ENCODE measurements at places on chromosomes 12 and 14.

- DNase-seq, result no peak
Observed at GRCh38 chr12:128637642-128638606, 185.8 kb downstream of the SLC15A4 start.

- no peak for DNase-seq
Observed at GRCh38 chr12:66531766-66532165, 147.1 kb downstream of the GRIP1 start.

GRCh38 chr12:11959117-11959823 lies 111.5 kb upstream of the BCL2L14 start:
- DNase-seq, result peak; percentile 55

GRCh38 chr14:67574156-67574555 lies 25.9 kb downstream of the PIGH start:
- no peak for DNase-seq

GRCh38 chr12:1422604-1423315 lies 171.6 kb downstream of the FBXL14 start:
- no peak for DNase-seq

DNA sequence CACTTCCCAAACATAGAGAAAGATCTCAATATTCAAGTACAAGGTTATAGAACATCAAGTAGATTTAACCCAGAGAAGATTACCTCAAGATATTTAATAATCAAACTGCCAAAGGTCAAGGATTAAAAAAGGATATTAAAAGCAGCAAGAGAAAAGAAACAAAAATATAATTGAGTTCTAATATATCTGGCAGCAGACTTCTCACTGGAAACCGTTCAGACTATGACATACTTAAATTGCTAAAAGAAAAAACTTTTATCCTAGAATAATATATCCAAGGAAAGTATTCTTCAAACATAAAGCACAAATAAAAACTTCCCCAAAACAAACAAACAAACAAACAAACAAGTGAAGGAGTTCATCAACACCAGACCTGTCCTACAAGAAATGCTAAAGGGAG lies 92.4 kb downstream of the FSCB start:
- DNase-seq, result no peak

GRCh38 chr12:105706973-105707334 lies 376.5 kb downstream of the C12orf75 start:
- DNase-seq, result no peak

GRCh38 chr14:22689199-22689598 lies 45.0 kb upstream of the OR6J1 start:
- peak; percentile 92 for DNase-seq

DNA sequence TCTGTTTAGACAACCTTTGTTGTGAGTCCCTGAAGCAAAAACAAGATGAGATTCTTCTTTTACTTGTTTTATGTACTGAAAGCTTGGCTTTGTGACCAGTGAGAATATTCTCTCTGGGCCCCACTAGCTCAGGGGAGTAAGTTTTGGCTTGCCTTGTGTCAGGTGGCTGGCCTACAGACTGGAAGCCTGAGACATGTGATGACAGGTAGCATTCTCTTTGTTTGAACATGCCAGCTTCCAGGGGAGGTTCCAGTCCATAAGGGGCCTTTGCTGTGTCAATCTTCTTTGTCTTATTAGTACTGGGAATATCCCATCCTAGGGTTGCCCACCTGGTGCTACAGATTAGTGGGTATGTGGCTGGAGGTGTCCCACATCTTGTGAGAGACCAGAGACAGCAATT lies 66.1 kb upstream of the FERMT2 start:
- DNase-seq, result no peak

DNA sequence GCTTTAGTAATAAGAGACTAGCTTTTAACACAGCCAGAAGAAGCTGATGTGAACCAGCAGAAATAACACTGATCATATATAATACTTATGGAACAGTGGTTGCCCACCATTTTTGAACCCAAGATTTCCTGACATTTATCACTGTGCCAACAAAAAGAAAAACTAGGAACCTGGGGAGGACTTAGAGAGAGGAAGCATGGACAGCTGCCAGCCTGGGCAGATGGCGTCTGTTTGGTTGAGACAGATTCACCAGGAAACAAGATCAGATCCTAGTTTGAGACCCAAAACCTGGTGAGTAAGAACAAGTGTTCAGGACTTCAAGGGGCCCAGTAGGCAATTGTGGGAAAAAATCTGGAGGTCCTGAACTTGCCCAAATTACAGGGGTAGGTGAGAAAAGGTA lies 95.3 kb downstream of the BICD1 start:
- no peak for DNase-seq

DNA sequence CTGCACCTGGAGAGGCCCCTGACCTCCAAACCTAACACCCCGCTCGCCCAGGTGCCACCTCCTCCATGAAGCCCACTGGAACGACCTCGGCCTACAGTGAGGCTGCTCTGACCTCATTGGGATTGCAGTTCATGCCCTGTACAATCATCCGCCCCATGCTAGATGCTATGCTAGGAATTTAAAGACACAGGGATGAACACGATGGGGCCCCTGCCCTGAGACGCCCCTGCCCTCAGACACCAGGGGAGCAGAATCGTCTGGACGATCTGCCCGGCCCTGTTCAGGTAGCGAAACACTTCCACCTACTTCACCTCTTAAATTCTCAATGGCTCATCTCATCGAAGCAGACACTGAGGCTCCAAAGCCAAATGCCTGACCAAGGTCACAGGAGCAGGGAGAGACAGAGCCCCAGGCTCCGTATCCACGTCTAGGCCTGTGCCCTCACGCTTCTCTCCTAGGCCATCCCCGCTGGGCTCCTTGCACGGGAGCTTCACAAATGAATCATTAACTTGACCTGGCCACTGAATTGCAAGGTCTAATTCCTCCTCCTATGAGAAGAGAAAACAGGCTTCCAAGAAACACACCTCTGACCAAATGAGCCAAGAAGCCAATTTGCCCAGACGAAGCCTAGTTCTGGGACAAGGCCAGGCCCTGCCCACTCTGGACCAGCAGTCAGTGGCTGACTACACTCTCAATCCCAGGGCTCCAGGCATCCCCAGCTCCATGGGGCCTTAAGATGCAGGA lies 35.2 kb downstream of the SCARB1 start:
- DNase-seq, result no peak

- no peak for DNase-seq
Observed at GRCh38 chr12:115569345-115570068, 708.0 kb downstream of the MED13L start.

DNA sequence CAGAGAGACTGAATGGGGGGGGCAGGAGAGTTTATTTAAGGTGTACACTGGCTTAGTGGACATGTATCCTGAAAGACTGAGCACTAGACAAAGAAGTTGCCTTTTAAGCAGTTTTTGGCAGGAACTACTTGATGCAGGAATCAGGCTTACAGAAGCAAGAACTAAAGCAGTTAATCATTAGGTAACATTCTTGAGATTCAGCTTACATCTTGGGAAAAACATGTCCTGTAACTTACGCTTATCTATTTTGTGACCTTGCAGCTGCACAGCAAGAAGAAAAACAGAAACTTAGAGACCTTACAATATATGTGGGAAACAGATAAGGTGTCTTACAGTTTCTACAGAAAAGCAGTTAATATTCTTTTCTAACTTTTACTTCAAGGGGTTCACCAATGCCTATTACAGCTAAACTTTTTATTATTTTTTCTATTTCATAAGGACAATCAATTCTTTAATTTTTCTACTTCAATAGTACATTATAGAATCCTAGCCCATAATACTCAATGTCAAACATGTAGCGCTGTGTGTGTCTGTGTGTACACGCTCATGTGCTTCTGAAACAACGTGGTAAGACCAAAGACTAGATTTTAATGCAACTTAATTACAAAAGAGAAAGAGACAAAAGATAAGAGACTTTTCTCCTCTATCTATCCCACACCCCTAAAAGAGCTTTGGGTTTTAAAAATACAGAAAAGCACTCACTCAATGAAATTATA lies 276.9 kb downstream of the PRKD1 start:
- no peak for DNase-seq

GRCh38 chr14:99595034-99595433 lies 9.0 kb downstream of the CCDC85C start:
- DNase-seq, result no peak

GRCh38 chr12:40697566-40698259 lies 5.5 kb downstream of the CNTN1 start:
- peak; percentile 15 for DNase-seq

DNA sequence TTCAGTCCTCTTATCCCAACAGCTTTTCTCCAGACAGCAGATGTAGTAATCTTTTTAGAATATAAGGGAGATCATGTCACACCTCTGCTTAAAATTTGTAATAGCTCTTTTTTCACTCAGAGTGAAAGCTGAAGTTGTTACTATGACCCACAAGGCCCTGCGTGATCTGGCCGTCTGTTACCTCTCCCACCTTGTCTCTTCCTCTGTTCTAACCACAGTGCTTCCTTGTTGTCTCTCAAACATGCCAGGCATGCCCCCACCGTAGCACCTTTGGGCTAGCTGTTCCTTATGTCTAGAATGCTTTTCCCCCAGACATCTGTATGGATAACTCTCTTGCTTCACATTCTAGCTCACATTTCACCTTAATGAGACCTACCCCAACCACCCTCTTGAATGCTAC lies 6.5 kb downstream of the NECAP1 start:
- DNase-seq, result no peak

DNA sequence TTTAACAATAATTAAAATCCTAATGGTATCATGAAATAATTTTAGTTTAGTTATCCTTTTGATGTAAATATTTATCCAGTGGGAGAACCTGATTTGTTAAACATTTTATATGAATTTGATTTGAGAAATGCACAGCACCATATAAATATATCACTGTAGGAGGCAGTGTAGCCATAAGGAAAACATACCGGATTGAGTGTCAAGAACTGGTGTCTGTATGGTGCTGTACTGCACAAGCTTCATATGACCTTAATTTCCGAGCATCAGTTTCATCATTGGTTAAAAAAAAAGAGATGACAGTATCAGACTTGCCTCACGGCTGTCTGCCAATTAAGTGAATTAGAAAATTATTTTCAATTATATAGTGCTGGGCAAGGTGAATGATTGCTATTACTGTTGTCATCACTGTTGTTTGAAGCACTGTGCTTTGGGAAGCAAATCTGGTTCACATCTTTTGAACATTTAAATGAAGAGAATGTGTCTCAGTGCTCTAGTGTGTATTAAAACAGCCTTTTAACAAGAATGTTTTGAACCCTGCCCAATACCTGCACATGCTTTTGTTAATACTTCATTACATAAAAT lies 72.1 kb downstream of the TMTC2 start:
- no peak for DNase-seq

DNA sequence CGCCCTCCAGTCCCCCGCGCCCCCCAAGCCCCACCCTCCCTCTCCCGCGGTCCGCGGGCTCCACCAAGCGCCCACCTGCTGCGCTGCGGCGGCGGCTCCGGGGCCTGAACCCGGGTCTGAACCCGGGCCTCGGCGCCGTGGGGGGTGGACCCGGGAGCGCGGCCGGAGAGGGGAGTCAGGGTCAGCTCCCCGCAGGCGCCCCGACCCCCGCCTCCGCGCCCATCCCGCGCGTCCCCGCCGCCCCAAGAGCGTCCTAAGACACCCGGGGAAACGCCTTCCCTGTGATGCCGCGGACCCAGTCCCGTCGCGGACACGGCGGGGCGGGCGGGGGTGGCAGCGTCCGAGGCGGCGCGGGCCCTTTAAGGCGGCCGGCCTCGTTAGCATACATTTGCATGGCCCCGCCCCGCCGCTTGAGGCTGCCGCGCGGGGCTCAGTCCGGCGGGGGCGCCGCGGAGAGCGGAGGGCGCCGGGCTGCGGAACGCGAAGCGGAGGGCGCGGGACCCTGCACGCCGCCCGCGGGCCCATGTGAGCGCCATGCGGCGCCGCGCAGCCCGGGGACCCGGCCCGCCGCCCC lies at the start of gene MMP17:
Gene MMP17 (plus strand): TSS at position 433 of the 574 bp plus-strand sequence. CDS start 102 bp downstream, at position 535.
- DNase-seq, result peak; percentile 41

DNA sequence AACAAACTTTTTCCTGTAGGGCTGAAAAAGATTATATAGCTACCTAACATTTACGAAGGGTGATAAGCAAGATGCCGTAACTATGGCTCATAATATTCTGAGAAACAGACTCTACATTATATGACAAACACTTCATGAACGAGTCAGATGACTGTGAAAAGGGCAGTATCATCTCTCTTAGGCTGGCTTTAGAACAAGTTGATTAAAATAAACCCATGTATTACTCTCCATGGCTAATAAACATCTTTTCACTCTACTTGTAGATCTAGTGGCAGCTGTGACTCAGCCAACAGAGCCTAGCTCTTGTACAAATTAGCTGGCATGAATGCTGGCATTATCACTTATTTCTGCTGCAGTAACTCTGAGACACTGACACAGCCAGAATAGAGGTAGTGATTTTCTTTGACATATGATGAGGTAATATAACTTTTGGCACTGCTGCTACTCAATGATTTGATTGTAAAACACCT lies 47.1 kb downstream of the SLC2A13 start:
- DNase-seq, result peak; percentile 6

DNA sequence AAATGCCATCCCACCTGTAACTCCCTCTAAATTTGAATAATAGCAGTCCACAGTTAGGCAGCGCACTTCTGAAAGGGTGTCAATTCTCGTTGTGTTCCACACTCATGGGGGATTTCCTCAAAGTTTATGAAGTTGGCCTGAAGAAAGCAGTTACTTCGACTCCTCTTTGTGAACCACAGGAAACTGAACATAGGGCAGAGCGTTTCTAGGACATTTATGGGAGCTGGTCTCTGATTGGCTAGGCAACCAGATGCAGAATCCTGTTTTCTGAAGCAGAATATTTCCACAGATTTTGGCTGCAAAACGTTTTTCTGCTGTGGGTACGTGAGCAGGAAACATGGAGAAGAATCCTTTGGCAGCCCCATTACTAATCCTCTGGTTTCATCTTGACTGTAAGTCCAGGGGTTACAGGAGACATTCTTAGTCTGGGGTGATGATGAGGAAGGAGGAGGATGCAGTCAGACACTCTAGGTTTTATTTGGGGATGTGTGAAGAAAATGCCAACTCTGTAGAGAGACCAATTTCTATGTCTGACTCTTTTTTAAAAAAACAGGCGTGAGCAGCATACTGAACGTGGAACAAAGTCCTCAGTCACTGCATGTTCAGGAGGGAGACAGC lies 431.5 kb upstream of the OR4E1 start:
- DNase-seq, result no peak

DNA sequence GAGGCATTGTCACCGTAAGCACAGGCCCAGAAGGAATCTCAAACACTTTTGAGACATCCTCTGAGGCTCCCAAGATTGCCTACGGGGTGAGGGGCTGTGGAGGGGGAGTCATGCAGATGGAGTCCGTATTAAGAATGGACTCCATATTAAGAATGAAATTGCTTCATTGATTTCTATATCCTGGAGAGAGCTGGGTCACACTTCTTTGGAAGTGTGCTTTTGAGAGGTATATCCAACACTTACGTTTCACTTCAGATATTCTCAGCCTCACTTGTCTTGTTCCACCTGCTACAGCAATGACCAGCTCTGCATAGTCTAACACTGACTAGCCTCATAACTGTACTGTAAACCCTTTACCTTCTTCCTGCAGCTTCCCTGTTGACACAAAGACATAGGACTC lies 62.6 kb upstream of the ARHGAP5 start:
- DNase-seq, result no peak

Data from fibroblast of mammary gland (primary cell).